T-helper 9 cell (primary cell): ENCODE measurements at places on chromosomes 2 and 18.

DNA sequence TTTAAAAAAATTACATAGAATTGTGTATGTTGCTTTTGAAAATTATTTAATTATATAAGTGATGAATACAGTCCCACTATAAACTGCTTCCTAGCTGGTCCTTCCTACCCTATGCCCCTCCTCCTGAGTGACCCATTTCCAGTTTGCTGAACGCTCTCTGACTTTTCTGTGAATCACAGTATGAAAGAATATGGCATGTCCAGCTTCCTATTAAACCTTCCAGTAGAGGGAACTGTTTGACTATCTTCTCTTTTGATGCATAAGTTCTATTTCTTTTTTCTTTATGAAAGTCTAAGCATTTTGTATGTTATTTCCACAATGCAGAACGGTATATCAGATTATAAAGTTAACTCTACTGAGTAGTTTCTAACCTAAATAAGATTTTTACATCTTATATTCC is 41.3 kb downstream of the PSMG2 start:
- no peak for DNase-seq

DNA sequence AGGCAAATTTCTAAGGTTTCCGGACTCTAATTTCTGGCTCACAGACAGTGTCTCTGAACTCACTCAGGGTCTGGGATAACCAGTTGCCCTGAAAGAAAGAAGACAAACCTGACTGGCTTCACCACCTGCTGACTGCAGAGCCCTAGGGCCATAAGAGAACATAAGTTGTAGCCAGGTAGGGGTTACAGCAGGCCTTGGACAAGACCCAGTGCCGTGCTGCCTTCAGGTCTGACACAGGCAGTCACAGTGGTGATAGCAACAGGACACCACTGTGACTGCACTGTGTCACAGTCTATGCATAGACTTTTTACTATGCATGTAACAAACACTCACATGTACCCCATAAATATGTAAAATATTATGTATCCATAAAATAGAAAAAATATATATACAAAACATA is 508.5 kb downstream of the PID1 start:
- no peak for DNase-seq

GRCh38 chr2:34844629-34845028 is 1245.5 kb upstream of the FAM98A start:
- DNase-seq, result no peak

DNA sequence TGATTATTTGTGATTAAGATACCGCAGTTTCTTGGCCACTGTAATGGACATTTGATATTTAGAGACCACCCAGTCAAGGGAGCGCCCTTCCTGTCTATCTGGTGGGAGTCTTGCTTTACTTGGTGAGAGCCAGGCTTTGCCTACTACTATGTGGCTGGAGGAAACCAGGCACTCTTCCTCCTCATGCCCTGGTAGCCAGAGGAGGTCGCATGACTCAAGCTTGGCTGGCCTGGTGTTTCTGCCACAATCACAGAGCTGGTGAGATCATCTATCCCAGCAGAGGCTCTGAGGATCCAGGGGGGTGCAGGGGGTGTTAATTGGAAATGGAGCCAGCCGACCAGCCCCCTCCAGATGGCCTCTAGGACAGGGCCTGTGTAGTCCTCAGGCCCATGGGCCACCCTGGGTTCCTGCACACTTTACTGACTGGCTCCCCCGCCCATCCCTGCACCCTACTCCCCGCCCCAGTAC is 46.8 kb upstream of the BIN1 start:
- no peak for DNase-seq

GRCh38 chr2:210541290-210541902 is 15.0 kb upstream of the CPS1 start:
- no peak for DNase-seq

DNA sequence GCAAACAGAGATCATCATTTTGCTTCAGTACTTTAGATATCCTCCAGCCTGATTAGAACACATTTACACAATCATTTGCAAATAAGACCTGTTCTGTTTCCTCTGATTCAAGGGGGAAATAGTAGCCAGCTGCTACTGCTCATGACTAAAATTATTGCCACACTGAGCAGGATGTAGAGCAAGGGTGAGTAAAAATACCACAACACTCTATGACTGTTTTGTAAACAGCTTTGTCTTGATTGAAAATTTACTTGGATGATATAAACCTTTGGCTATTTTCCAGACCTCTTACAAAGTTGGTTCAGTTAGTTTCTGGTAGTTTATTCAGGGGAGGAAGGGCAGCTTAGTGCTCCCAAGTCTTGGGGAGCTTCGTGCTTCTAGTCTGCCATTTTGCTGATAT is 286.4 kb upstream of the CNTNAP5 start:
- no peak for DNase-seq

GRCh38 chr2:96536445-96537065 is at the start of gene ARID5A:
Gene ARID5A, plus strand, starts transcription at chr2:96536752. Its CDS starts 75 bp downstream, at chr2:96536827.
- peak; percentile 91 for DNase-seq

DNA sequence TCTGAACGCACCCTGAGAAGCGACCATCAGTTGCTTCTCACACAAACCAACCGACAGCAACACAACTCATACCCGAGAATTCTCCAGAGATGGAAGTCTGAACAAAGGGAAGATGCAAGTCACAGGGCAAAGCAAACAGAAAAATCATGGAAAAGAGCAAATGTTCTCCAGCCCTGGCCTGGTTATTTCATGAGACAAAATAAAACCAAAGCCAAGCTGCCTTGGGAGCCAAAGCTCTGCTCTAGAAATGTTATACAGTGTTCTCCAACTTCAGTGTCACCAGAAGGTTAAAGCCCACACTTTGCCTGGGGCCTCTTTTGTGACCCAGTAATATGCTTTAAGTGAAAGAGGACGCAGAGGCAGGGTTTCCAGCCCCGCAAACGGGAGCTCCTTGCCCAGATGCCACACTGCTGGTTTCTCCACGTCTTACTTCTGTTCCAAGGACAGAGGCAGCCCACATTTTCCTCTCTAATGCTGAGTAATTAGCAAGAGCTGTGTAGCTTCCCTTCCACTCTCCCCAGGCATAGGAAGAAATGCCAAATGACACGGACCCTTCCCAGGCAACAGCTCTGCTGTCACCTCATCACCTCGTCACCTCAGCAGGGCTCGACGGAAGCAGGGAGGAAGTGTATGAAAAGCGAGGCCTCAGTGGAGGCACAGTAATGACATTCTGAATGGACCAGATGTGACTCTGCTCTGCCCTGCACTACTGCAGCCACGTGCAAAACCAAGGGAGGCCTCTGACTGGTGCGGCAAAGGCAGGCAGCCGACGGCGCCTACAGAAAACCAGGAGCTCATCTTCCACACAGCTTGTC is 64.7 kb downstream of the FBXO15 start:
- no peak for DNase-seq
